ENCODE measurements at places on chromosomes 6 and 20. TPM values are rescaled to one million over a fixed set of nuclear protein-coding genes. Genes with fewer than 3 reads are reported as not detected.

- no peak overlapping the region for H3K4me3 ChIP-seq
- H3K27ac ChIP-seq: peak overlapping the region; percentile 70
- no peaks in the 10 kb centered on the region for H3K36me3 ChIP-seq
- DNase-seq: peak; percentile 56
- H3K4me1 ChIP-seq: peaks cover 1% of the 10 kb centered on the region
Observed at GRCh38 chr20:49724408-49725223, 10.9 kb upstream of the B4GALT5 start.

- DNase-seq: no peak
- no peak overlapping the region for H3K4me3 ChIP-seq
- no peaks in the 10 kb centered on the region for H3K27me3 ChIP-seq
- no peaks in the 10 kb centered on the region for H3K36me3 ChIP-seq
- H3K27ac ChIP-seq: no peak overlapping the region
- H3K4me1 ChIP-seq: peaks cover 3% of the 10 kb centered on the region
Observed at GRCh38 chr6:76439811-76440210, 367.3 kb upstream of the IMPG1 start.

CLVS2 gene
- total RNA-seq: 0.20 TPM

GMPR gene
- 16.6 TPM for total RNA-seq

- no peak overlapping the region for H3K4me3 ChIP-seq
- no peaks in the 10 kb centered on the region for H3K27me3 ChIP-seq
- H3K4me1 ChIP-seq: no peaks in the 10 kb centered on the region
- DNase-seq: peak; percentile 42
- H3K27ac ChIP-seq: peak overlapping the region; percentile 51
Observed at GRCh38 chr6:144264270-144265060, 20.7 kb upstream of the UTRN start.

EYS gene
- 0.34 TPM for total RNA-seq

DNA sequence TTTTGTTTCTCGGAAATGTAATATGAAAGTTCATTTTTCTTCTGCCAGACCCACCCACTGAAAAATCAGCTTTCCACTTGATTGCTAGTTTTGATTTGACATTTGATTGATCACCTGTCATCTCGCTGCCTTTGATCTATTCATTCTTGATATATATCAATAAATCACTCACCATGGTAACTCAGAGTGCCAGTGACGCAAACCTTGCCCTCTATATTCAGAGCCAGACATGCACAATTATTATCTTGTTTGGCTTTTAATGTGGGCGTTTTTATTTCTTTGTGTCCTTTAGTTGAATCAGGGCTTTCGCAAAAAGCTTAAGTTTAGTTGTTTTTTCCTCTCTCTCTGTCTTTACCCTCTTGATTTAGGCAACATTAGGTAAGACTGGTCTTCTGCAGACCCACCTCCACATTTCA is 2.0 kb downstream of the TSHZ2 start:
- H3K4me1 ChIP-seq: peaks cover 3% of the 10 kb centered on the region
- peaks cover 20% of the 10 kb centered on the region for H3K27me3 ChIP-seq
- no peaks in the 10 kb centered on the region for H3K36me3 ChIP-seq
- DNase-seq: peak; percentile 57

DNA sequence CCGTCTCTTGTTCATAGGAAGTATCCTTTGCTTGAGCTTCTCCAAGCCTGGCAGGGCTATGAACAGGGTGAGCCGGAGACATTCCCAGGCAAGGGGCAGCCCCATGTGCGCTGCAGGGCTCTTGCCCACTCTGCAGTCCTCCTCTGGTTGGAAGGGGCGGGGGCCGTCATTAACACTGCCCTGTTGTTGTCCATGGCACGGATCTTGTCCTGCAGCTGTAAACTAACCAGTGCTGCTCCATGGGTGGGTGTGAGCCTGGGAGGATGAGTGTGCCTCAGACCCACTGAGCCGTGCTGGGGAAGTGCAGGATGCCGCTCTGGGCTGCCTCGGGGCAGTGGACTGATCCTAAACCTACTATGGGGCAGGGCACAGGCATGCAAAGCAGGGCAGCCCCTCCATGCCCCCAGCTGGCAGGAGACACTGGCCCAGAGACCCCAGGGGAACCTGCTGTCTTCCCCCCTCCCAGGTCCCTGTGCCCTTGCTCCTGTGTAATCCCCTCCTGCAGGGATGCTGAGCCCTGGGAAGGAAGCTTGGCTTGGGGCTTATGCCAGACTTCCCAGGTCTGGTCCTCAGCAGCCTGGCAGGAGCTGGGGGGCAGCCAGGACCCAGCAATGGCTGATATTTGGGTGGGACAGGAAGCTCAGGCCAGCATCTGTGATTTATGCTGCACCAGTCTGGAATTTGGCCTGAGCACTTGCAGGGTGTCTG is 8.5 kb downstream of the EBF4 start:
- no peak overlapping the region for H3K4me3 ChIP-seq
- DNase-seq: no peak
- H3K36me3 ChIP-seq: no peaks in the 10 kb centered on the region
- H3K27ac ChIP-seq: no peak overlapping the region
- H3K4me1 ChIP-seq: peaks cover 27% of the 10 kb centered on the region

GRCh38 chr6:89940225-89941027 is 46.2 kb downstream of the GJA10 start:
- no peaks in the 10 kb centered on the region for H3K4me1 ChIP-seq
- H3K27me3 ChIP-seq: no peaks in the 10 kb centered on the region
- H3K4me3 ChIP-seq: no peak overlapping the region
- no peak overlapping the region for H3K27ac ChIP-seq

MLIP gene
- 0.51 TPM for total RNA-seq

- no peak for DNase-seq
- H3K36me3 ChIP-seq: peaks cover 30% of the 10 kb centered on the region
- no peaks in the 10 kb centered on the region for H3K27me3 ChIP-seq
- no peak overlapping the region for H3K4me3 ChIP-seq
- peaks cover 13% of the 10 kb centered on the region for H3K4me1 ChIP-seq
- H3K27ac ChIP-seq: no peak overlapping the region
Observed at GRCh38 chr6:148548749-148549140, 198.1 kb upstream of the UST start.

DNA sequence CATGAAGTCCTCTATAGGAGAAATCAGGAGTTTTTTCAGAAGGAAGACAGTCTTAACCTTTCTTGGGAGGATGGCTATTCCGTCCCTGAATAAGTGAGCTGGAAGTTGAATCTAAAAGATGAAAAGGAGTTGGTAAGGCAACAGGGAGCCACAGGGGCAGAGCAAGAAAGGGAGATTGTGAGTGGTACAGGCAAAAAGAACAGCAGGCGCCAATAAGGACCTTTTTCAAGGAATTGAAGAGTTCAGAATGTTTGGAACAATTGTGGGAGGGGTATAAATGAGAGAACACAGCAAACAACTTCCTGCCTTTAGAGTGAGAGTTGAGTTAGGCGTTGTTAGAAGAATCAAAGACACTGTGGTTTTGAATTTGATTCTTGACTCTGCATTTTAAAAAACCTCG is 1003.7 kb downstream of the EPHA7 start:
- H3K4me3 ChIP-seq: no peak overlapping the region
- H3K27ac ChIP-seq: no peak overlapping the region
- no peak for DNase-seq
- no peaks in the 10 kb centered on the region for H3K4me1 ChIP-seq

WFDC10B gene
- total RNA-seq: 2.0 TPM

PTCHD4 gene
- 0.31 TPM for total RNA-seq

DZANK1 gene
- 7.6 TPM for total RNA-seq

DNA sequence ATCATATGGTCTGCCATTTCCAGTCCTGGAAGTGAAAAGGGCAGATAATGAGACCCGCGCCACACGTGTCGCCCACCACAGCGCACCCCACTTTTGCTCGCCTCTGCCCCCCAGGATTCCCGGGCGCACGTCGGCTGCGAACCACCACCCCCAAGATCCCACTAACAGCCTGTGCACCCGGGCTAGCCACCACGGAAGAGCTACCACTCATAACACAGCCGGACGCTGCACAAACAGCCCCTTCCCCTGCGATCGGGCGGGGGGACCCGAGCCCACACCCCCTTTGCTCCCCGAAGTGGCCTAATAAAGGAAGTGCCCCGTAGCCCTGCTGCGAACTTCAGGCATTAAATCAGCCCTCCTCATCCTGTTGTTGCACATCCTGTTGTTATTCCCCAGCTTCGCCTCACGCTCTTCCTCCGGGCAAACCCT is 506 bp downstream of the CITED2 start:
- peaks cover 25% of the 10 kb centered on the region for H3K36me3 ChIP-seq
- no peak for DNase-seq
- no peaks in the 10 kb centered on the region for H3K27me3 ChIP-seq
- H3K4me1 ChIP-seq: peaks cover 4% of the 10 kb centered on the region

- no peaks in the 10 kb centered on the region for H3K27me3 ChIP-seq
- no peak overlapping the region for H3K27ac ChIP-seq
- H3K4me3 ChIP-seq: no peak overlapping the region
- DNase-seq: no peak
Observed at GRCh38 chr6:25498505-25498904, 153.5 kb upstream of the SCGN start.

AK9 gene
- 10.4 TPM for total RNA-seq
